ENCODE measurements at places on chromosomes 12 and 14. TPM values are rescaled to one million over a fixed set of nuclear protein-coding genes. Genes with fewer than 3 reads are reported as not detected.

DNA sequence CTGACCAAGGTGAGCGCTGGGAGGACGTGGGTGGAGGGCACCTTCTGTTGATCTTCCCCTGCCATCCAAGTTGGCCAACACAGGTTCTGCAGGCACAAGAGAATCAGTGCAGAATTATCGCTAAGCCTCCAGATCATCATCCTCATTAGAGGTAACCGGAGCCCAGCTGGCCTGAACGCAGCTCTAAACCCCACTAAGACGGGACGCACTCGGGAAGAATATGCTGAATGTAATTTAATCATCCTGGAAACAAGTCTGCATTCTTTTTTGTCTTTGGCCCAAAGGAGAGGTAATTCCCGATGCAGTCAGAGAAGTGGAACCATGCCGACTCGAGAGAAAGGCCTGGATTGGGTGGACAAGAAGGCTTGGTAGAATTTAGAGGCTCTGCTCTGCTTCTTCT is 111.0 kb upstream of the GSC start:
- H3K27me3 ChIP-seq = no peaks in the 10 kb centered on the region
- H3K4me3 ChIP-seq = no peak overlapping the region
- no peak for DNase-seq
- no peaks in the 10 kb centered on the region for H3K4me1 ChIP-seq

DNA sequence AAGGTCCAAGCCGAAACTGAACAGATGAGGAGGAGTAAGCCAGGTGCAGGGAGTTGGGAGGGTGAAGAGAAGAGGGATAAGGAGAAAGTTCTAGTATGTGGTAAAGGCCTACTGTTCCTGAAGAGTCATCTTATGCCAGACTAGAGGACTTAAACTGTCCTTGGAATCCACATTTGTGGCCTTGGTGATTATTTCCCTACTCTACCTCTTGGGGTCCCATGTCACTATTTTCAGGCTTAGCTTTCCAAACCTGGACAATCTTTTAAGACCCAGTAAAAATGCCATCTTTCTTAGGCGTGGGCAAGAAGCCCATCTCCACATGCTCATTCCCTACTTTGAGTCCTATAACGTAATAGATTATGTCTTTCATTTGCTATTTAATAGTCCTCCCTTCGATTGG is 40.1 kb upstream of the CRY1 start:
- no peak for DNase-seq
- H3K36me3 ChIP-seq = no peaks in the 10 kb centered on the region
- no peak overlapping the region for H3K27ac ChIP-seq
- H3K27me3 ChIP-seq = no peaks in the 10 kb centered on the region
- no peak overlapping the region for H3K4me3 ChIP-seq

DNA sequence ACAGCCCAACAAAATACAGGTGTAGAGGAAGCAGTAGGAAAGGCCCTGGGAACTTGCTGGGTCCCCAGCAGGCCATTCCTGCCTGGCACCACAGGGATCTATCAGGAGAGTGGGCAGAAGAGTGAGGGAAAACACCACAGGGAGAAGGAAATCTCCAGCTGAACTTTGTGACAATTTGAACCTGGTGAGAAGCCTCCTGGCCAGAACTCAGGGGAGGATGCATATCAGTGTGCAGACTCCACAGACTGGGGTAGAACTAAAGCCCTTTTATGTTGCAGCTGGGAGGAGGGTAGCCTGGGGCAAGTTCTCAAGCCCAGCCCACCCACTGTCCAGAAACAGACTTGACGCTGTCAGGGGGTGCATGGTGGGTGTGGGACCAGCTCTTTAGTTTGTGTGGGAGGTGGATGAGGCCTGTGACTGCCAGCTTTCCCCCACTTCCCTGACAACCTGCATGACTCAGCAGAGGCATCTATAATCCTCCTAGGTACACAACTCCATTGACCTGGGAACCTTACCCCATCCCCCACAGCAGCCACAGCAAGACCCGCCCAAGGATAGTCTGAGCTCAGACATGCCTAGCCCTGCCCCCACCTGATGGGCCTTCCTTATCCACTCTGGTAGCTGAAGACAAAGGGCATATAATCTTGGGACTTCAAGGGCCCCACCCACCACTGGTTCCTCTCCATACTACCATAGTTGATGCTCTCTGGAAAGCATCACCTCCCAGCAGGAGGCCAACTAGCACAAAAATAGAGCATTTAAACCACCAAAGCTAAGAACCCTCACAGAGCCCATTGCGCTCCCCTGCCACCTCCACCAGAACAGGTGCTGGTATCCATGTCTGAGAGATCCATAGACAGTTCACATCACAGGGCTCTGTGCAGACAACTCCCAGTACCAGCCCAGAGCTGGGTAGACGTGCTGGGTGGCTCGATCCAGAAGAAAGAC is 28.9 kb downstream of the PNN start:
- H3K4me1 ChIP-seq = no peaks in the 10 kb centered on the region
- H3K27ac ChIP-seq = no peak overlapping the region
- no peaks in the 10 kb centered on the region for H3K36me3 ChIP-seq
- no peak for DNase-seq

- no peaks in the 10 kb centered on the region for H3K36me3 ChIP-seq
- no peak overlapping the region for H3K27ac ChIP-seq
- H3K27me3 ChIP-seq = no peaks in the 10 kb centered on the region
- H3K4me1 ChIP-seq = no peaks in the 10 kb centered on the region
These were observed 283.4 kb upstream of the ATP2B1 start for GRCh38 chr12:89991807-89992590.

DNA sequence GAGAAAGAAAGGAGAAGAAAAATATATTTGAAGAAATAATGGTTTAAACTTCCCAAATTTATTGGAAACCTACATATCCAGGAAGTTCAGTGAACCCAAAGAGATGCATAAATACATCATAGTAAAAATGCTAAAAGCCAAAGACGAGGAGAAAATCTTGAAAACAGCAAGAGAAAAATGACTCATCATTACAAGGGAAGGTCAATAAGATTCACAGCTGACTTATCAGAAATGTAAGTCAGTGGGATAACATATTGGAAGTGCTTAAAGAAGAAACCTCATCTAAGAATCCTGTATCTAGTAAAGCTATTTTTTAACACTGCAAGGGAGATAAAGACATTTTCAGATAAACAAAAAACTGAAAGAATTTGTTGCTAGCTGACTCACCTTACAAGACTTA is 19.9 kb downstream of the RIC8B start:
- no peaks in the 10 kb centered on the region for H3K4me1 ChIP-seq
- no peak for DNase-seq
- no peaks in the 10 kb centered on the region for H3K27me3 ChIP-seq
- H3K27ac ChIP-seq = no peak overlapping the region

DNA sequence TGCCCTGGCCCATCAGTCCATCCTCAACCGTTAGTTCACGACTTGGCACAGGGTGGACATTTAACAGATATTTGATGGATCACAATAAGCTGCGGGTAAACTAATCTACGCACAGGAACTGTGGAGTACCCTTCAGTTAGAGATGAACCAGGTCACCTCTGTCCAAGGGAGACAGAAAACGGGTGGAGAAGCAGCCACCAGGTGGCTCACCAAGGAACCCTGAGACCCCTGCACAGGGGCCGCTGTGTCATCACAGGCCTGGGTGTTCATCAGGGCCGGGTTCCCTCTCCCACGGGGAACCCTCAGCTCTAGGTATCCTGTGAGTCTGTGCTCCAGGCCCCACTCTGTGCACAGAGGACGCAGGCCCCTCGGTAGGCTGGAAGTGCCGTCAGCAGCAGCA is 122.2 kb downstream of the PIWIL1 start:
- H3K4me3 ChIP-seq = no peak overlapping the region
- no peak for DNase-seq
- no peaks in the 10 kb centered on the region for H3K27me3 ChIP-seq
- no peaks in the 10 kb centered on the region for H3K4me1 ChIP-seq

DNA sequence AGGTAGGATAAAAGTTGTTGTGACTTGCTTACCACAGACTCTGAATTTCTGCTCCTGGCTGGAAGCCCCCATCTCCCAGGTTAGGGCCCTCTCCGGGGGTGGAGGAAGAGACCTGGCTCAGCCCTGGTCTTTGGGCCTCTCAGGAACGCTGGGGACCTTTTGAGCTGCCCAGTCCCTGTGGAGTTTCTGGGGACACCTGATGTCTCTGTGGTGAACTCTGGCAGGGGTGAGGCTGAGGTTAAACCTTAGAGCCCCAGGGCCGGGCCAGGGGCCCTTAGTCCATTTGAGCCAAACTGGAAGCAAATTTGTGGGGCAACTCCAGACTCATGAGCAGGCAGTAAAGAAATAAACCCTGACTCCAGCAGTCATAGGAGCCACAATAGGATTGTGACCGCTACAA is 112.1 kb downstream of the ADGRD1 start:
- peaks cover 5% of the 10 kb centered on the region for H3K4me1 ChIP-seq
- no peak overlapping the region for H3K27ac ChIP-seq
- no peaks in the 10 kb centered on the region for H3K27me3 ChIP-seq
- no peaks in the 10 kb centered on the region for H3K36me3 ChIP-seq
- no peak for DNase-seq

DNA sequence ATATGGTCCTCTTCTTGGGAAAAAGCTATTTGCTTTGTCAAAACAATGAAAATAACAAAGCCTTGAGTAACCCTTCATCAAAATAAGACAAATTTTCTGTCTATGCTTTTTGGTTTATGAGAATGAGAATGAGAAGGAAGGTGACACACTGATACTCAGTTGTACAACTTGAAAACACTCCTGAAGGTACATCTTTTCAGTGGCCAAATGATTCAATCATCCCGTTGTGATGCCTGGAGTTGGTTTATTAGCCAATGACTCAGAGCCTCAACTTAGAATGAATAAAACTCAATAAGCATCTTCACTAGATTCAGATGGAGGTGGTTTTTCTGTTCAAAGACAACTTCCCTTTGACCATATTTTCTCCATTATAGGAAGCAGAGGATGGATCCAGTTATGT is 7.8 kb upstream of the CALM1 start:
- no peaks in the 10 kb centered on the region for H3K4me1 ChIP-seq
- H3K36me3 ChIP-seq = no peaks in the 10 kb centered on the region
- H3K27ac ChIP-seq = no peak overlapping the region
- no peak overlapping the region for H3K4me3 ChIP-seq
- no peaks in the 10 kb centered on the region for H3K27me3 ChIP-seq
- DNase-seq = no peak

- no peaks in the 10 kb centered on the region for H3K4me1 ChIP-seq
- H3K27ac ChIP-seq = no peak overlapping the region
- no peak for DNase-seq
These were observed 194.8 kb upstream of the DCN start for GRCh38 chr12:91377436-91377835.

- peak overlapping the region; percentile 94 for H3K27ac ChIP-seq
- no peaks in the 10 kb centered on the region for H3K27me3 ChIP-seq
- peak overlapping the region; percentile 76 for H3K4me3 ChIP-seq
- DNase-seq = no peak
These were observed 629 bp downstream of the LETMD1 start for GRCh38 chr12:51048661-51049251.

GRCh38 chr12:118361889-118362288 is 10.8 kb downstream of the TAOK3 start:
- no peak for DNase-seq
- H3K27ac ChIP-seq = no peak overlapping the region
- H3K27me3 ChIP-seq = no peaks in the 10 kb centered on the region
- no peaks in the 10 kb centered on the region for H3K36me3 ChIP-seq

- no peak overlapping the region for H3K27ac ChIP-seq
- DNase-seq = no peak
- no peaks in the 10 kb centered on the region for H3K27me3 ChIP-seq
- no peaks in the 10 kb centered on the region for H3K36me3 ChIP-seq
- H3K4me1 ChIP-seq = no peaks in the 10 kb centered on the region
These were observed 56.7 kb downstream of the RGS6 start for GRCh38 chr14:71988939-71989338.

GRCh38 chr14:99647411-99647810 is 2.5 kb downstream of the HHIPL1 start:
- H3K27me3 ChIP-seq = peaks cover 42% of the 10 kb centered on the region
- H3K27ac ChIP-seq = no peak overlapping the region
- DNase-seq = no peak
- H3K36me3 ChIP-seq = no peaks in the 10 kb centered on the region

DNA sequence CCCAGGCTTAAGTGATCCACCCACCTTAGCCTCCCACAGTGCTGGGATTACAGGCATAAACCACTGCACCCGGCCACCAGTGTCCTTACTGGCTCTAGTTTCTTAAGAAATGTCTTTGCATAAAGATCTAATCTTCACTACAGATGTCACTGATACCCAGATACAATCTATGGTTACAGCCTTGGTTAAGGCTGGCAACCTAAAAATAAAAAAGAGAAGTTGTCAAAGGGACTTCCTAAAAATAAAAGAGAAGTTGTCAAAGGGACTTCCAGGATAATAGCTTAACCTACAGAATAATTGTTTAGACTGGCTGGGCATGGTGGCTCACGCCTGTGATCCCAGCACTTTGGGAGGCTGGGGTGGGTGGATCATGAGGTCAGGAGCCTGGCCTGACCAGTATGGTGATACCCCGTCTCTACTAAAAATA is 27.6 kb downstream of the ETFBKMT start:
- H3K27ac ChIP-seq = peak overlapping the region; percentile 85
- no peaks in the 10 kb centered on the region for H3K4me1 ChIP-seq
- H3K36me3 ChIP-seq = no peaks in the 10 kb centered on the region
- no peak for DNase-seq
- no peak overlapping the region for H3K4me3 ChIP-seq

- no peaks in the 10 kb centered on the region for H3K4me1 ChIP-seq
- H3K36me3 ChIP-seq = no peaks in the 10 kb centered on the region
- no peak overlapping the region for H3K27ac ChIP-seq
- H3K4me3 ChIP-seq = no peak overlapping the region
- no peak for DNase-seq
- no peaks in the 10 kb centered on the region for H3K27me3 ChIP-seq
These were observed 219.2 kb upstream of the SSTR1 start for GRCh38 chr14:37988472-37988871.

- H3K36me3 ChIP-seq = no peaks in the 10 kb centered on the region
- DNase-seq = peak; percentile 26
- no peaks in the 10 kb centered on the region for H3K27me3 ChIP-seq
- H3K4me3 ChIP-seq = peak overlapping the region; percentile 76
These were observed 403 bp upstream of the PNP start for GRCh38 chr14:20468764-20469241.

Gene CLEC4C
- not detected for polyA plus RNA-seq

Gene TCTN1
- 70.9 TPM for polyA plus RNA-seq

Gene GALNT9
- 2.8 TPM for polyA plus RNA-seq
